ENCODE measurements at places on chromosomes 11 and 22.

DNA sequence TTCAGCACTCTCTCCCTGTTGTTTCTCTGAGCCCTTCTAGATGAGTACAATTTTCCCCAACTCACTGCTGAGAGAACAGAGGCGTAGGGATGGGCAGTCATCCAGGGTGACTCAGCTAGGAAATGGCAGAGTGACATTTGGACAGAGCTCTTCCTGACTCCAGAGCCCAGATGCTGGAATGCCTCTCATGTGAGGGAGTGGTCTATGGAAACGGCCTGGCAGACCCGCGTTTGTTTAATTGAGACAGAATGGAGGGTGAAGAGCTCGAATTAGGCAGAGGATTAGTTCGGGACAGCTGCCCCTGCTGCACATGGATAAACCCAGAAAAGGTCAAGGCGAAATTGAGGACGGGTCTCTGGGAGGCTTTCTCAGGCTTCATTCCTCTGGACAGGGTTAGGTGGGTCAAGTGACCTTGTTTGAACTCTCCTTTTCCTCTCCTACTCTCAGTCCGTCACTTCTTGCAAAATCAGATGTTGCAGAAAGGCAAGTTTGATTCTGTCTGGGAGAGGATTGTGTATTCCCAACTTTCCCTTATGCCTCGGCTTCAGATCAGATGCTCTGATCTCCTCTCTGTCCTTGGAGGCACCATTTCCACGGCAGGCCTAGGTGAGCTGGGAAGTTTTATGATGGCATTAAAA is 7.6 kb upstream of the LMO2 start:
- DNase-seq: no peak

GRCh38 chr11:15890031-15890713 is 466.2 kb downstream of the SOX6 start:
- no peak for DNase-seq

GRCh38 chr11:91997226-91997625 is 227.4 kb upstream of the FAT3 start:
- DNase-seq: no peak

GRCh38 chr11:4714300-4714699 is 9.7 kb downstream of the MMP26 start:
- no peak for DNase-seq

DNA sequence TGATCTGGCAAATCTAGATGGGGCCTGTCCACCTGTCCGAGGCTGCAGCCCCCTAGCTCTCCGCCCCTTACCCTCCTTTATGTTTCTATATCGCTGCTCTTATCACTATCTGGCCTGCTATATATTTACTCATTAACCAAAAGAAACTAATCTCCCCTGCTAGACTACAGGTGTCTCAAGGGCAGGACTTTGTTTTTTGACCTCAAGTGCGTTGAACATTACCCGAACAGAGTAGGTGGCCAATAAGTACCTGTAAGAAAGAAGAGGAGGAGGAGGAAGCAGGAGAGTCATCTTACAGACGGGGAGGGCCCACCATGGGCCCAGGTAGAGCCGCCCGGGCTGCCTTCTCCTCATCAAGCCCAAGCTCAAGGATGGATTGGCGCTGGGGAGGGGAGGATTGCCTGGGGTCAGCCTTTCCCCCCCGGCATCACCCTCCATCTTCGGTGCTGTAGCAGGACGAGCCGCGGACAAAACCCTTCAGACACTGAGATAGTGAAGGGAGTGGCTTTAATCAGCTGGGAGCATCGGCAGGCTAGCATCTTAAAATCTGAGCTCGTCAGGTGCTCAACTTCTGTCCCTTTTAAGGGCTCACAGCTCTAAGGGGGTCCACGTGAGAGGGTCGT is 1.2 kb upstream of the P2RY6 start:
- DNase-seq: no peak

- DNase-seq: no peak
Observed at GRCh38 chr11:125176866-125177265, 12.3 kb downstream of the PKNOX2 start.

- DNase-seq: peak; percentile 49
Observed at GRCh38 chr22:19800761-19801244, 40.2 kb downstream of the TBX1 start.

- DNase-seq: no peak
Observed at GRCh38 chr11:110424775-110425444, 4.8 kb upstream of the FDX1 start.

GRCh38 chr11:2248762-2249161 is 21.6 kb downstream of the ASCL2 start:
- DNase-seq: no peak

DNA sequence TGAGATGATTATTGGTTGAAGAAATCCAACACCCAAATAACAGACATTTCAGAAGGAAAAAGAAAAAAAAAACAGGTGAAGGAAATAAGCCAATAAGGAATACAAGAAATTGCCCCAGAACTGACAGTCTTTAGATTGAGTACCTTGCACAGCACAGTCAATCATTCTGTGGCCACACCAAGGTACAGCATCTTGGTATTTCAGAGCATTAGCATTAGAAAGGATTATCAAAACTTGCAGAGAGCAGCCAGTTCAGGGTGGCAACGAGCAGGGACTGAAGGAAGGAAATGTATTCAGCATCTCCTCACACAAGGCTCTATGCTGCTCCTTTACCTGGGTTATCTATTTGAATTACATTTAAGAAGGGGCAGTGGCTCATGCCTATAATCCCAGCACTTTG is 2.1 kb downstream of the ADA2 start:
- no peak for DNase-seq

DNA sequence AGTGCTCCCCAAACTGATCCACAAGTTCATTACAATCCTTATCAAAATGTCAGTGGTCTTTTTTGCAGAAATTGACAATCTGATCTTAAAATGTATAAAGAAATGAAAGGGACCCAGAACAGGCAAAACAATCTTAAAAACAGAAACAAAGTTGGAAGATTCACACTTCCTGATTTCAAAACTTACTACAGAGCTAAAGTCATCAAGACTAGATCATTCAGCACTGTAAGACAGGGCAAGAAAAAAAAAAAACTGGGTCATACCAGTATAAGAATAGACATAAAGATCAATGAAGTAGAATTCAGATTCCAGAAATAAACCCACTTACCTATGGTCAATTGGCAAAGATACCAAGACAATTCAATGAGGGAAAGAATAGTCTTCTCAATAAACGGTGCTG is 4.5 kb upstream of the STK33 start:
- no peak for DNase-seq

DNA sequence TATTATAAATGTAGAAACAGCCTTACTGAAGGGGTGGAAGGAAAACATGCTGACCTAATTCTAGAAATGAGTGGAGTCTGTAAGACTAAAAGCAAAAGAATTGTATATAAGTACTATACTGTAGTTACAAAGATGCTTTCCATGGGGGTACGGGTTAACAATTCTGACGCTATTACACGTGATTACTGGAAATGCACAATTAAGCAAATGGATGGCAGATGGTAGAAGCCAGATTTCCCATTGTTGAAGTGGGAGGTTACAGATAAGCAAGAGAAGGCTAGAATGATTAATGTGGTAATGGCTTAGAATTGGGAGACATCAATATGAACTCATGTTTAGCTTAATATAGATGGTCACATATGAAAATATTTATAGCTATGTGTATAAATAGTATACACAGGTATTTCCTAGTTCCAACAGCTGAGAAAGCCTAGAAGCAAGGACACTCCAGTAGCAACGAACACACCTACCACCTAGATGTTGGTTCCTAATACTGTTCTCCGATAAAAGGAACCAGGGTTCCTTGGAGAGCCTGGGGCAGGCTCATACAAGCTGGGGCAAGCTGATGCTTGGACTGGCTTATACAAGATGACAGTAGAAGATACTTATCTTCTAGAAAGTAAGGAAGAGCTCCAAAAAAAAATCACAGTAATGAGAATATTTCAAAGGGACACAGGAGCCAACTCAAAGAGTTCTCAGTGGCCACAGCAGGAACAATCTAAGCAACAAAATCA is 13.5 kb downstream of the SMC1B start:
- no peak for DNase-seq

DNA sequence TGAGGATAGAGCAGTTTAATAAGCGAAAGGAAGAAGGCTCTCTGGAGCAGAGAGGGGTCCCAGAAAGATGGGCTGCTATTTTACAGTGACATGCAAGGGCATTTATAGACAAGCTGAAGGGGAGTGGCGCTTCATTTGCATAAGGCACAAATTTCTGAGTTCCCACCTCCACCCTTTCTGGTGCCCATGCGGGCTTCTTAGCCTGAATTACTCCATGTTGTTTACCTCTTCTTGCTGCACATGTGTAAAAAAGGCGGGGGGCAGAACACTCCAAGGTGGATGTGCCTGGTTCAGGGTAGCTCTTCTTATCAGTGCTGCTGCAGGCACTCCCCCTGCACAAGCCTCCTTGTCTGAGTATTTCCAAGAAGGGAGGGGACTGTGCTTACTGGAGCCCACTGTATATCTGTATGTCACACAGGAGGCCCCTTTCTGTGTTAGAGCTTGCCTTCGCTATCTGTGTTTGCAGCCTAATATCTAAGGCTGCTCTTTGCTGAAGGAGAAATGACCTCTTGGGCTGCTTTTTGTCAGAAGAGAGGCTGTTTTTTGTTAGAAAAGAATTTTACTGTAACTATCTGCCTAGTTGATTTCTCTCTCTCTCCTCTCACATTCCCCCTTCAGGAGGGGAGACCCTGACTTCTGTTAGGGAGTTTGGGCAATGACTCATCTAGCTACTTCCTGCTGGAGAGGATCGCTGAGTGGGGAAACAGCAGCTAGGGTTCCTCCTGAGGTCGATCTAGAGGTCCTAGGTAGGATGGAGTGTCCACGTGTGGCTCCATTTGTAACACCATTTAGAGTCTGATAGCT is 1057.0 kb upstream of the CNTN5 start:
- DNase-seq: peak; percentile 95

- peak; percentile 13 for DNase-seq
Observed at GRCh38 chr11:90134478-90135003, at the start of gene NAALAD2. TSS of gene NAALAD2 (plus strand) at chr11:90134663. CDS start at chr11:90134759, 96 bp downstream.

DNA sequence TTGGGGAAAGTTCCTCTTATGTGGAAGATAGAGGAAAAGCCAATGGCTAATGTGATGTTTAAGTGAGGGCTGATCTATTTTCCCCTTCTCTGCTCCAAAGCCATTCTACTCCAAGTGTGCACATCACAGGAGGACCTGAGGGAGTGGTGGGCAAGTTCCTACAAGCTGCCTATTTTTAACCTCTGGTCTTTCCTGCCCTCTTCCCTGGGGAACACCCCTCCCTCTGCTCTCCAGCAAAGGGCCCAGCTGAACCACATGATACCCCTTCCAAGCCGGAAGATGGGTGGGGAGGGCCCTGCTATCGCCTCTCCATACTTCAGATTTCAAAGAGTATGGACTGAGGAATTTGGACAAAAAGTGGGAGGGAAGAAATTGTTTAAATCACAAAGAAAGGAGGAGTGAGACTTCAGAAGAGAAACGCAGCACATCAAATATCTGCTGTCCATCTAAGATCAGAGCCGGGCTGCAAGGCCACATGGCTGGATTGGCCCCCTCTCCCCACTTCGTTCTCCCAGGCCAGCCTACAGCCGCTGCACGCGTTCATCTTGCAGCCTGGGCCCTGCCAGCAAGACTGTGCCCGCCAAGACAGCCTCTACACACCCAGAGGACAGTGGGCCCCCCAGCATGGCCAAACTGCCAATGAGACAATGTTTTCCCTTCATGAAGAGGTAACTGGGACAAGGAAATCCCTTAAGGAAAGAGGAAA is 77.5 kb downstream of the MICAL3 start:
- DNase-seq: no peak

- no peak for DNase-seq
Observed at GRCh38 chr11:69558519-69558941, 77.1 kb downstream of the LINC01488 start.

DNA sequence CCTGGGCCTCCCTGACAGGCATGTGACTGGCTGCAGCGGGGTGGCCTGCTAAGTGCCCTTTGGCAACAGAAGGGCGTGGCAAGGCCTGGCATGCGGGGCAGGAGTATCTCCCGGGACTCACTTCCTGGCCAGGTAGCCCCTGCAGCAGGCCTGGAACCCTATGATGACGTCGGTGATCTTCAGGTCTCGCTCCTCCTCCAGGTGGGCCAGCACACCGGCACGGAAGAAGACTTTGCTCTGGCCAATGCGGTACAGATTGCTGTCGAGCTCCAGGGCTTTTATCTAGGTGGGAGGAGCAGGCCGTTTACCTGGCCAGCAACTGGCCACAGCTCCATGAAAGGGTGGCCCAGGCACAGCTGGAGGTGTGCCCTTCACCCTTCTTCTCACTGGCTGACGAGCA is 50.9 kb downstream of the APOL1 start:
- no peak for DNase-seq

GRCh38 chr11:92793189-92793588 is 176.3 kb upstream of the MTNR1B start:
- DNase-seq: no peak

DNA sequence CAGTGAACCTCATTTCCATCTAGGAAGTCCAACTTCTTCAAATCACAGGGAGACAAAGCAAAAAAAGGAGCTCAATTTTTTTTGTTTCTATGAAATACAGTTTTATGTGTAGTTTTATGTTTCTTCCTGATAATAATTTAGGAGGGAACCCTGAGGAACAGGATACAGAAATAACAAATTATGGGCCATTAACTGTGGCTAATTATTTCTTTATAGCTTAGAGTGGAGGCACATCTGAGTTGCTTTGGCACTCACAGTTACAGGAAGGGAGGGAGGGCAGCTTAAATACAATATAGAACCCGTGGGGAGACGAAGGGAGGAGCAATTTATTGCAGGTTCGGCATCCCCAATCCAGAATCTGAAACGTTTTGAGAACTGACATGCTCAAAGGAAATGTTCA is 37.1 kb upstream of the HORMAD2 start:
- no peak for DNase-seq

- peak; percentile 1 for DNase-seq
Observed at GRCh38 chr11:4851033-4851432, 2.0 kb upstream of the OR51S1 start.
